ENCODE measurements at places on chromosomes 16 and 17.

- no peak for DNase-seq
- H3K4me1 ChIP-seq = no peaks in the 10 kb centered on the region
- H3K27me3 ChIP-seq = no peaks in the 10 kb centered on the region
- H3K27ac ChIP-seq = no peak overlapping the region
- H3K36me3 ChIP-seq = no peaks in the 10 kb centered on the region
- no peak overlapping the region for H3K4me3 ChIP-seq
These were observed 626.1 kb downstream of the HS3ST4 start for GRCh38 chr16:26317885-26318284.

- no peaks in the 10 kb centered on the region for H3K27me3 ChIP-seq
- peak; percentile 25 for DNase-seq
- no peak overlapping the region for H3K4me3 ChIP-seq
- peaks cover 2% of the 10 kb centered on the region for H3K36me3 ChIP-seq
- H3K27ac ChIP-seq = no peak overlapping the region
These were observed 20.5 kb downstream of the CDC42EP4 start for GRCh38 chr17:73291260-73291801.

DNA sequence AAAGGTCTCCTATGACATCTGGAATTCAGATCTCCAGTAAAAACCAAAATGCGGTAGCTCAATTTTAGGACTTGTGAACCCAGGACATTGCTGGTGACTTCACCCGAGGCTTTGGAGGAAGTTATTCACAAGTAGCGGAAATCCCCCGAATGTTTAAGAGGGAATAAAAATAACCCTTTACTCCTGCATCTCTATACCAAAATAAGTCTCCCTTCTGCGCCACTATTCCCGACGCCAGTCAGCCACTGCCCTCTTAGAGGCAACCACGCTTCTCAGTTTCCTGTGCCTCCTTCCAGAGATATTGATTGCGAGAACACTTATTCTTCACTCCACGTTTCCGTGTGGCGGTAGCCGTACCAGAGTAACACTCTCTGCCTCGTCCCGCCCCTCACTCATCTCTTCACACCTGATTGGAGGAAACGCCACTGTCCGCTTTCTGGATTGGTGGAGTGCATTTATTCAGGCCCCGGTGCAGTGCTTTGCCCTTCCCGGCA, 27.4 kb downstream of the EMP2 start:
- H3K36me3 ChIP-seq = peaks cover 15% of the 10 kb centered on the region
- no peaks in the 10 kb centered on the region for H3K27me3 ChIP-seq
- peak; percentile 84 for DNase-seq
- H3K4me3 ChIP-seq = no peak overlapping the region

DNA sequence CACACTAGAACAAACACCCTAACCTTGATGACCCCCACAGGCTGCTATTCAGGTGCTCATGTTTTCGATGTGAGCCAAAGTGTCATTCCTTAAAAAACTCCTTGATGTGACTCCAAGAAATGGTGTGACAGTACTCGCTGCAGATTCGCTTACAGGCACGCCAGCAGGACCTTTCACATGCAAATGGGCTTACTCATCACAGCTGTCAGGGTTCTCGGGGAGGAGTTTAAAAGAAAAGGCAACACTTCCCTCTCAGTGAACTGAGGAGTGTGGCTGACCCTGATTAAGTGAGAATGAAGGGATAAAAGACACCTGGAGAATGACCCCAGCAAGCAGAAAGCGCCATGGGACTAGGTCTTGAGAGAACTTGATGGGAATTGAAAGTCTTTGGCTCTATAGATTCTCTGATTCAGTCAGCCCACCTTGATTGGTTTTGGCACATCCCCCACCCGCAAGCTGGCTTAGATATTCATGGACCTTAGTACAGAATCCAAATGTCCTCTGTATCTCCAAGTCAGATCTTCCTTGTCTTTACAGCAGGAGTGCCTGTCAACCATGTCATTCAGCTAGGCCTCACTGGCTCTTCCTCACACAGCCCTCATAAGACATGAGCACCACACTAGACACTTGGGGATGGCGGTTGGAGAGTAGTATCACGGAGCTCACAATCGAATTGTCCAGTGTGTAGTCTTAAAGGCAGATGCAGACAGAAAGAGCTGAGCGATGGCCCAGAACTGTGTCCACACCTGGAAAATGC, 82.6 kb downstream of the HIC1 start:
- H3K36me3 ChIP-seq = no peaks in the 10 kb centered on the region
- H3K27me3 ChIP-seq = no peaks in the 10 kb centered on the region
- no peak overlapping the region for H3K27ac ChIP-seq
- DNase-seq = peak; percentile 93
- H3K4me3 ChIP-seq = peak overlapping the region; percentile 8

DNA sequence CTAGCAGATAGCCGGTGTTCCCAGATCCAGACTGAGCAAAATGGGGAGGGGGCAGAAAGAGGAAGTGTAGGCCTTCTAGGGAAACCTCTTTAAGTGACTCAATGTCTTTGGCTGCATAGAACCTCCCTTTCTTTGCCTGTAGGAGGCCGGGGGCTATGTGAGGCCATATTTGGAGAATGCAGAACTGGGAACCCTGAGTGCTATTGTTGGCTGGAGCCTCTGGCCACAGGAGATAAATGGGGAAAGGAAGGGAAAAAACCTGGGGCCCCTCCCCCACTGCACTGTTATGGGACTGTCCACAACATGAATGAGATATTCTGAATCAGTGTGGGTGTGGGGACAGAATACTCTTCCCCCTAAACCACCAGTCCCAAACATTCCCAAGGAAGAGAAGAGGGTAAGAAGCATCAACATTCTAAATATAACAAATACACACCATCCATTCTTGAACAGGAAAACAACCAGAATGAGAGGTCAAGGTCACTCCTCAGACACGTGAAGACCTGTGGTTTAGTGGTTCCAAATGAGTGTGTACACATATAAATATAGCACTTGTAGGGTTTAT, 2.4 kb downstream of the VPS25 start:
- peak overlapping the region; percentile 100 for H3K4me3 ChIP-seq
- peaks cover 4% of the 10 kb centered on the region for H3K36me3 ChIP-seq
- H3K27ac ChIP-seq = no peak overlapping the region
- H3K4me1 ChIP-seq = no peaks in the 10 kb centered on the region

DNA sequence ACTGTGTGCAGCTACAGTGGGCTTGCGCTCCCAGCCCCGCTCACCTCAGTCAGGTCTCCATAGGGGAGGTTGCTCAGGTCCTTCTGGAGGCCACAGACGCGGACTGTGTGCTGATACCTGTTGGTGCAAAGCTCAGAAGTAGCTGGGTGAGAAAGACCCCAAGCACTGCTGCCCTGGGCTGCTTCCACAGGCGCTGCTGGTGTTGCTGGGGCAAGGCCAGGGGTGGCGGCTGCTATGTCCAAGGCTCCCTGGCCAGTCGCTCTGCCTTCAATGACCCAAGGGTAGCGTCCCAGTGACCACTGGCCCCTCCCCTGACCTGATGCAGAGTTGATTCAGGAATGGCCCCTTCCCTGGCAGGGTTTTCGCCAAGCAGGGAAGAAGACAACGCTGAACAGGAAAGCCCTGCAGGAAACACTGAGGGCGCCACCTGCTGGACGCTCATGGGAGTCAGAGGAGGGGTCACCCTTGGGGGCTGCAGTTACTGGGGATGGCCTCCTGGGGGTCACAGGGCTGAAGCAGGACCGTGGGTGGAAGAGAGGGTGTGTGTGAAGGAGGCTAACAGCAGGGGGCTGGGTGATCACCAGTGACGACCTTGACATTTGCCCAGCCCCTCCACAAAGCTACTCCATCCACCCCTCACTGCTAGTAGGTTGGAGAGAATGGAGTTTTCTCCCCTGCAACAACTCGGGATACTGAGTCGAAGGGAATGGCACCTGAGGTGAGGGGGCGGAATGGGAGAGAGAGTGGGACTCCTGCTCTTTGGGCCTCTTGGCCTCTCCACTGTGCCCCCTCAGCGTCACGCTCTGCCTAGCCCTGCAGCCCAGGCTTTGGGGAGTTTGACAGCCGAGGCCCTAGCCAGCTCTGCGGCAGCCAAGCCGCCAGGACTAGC, 38.3 kb downstream of the ABCC12 start:
- H3K36me3 ChIP-seq = no peaks in the 10 kb centered on the region
- H3K4me3 ChIP-seq = no peak overlapping the region
- H3K27ac ChIP-seq = no peak overlapping the region
- no peaks in the 10 kb centered on the region for H3K27me3 ChIP-seq
- H3K4me1 ChIP-seq = no peaks in the 10 kb centered on the region

- H3K4me3 ChIP-seq = no peak overlapping the region
- H3K27me3 ChIP-seq = peaks cover 4% of the 10 kb centered on the region
- peaks cover 3% of the 10 kb centered on the region for H3K4me1 ChIP-seq
- H3K36me3 ChIP-seq = no peaks in the 10 kb centered on the region
- DNase-seq = peak; percentile 48
- H3K27ac ChIP-seq = no peak overlapping the region
These were observed 112.1 kb downstream of the SNX11 start for GRCh38 chr17:48219617-48220016.

DNA sequence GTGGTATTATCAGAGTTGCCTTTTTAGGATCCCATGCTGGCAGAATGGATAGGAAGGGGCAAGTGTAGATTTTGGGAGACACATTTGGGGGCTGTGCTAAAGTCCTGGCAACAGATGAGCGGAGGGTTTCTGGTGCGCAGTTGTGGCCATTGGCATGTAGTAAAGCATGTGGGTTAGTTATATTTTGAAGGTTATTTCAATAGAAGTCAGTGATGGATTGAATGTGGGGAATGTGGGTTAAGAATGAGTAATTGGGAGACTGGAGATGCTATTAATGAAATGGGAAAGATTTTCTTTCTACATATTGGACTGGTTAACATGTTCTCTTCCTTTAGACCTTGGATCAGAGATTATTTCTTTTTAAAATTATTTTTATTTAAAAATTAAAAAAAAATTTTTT, 10.0 kb downstream of the DUS2 start:
- no peak overlapping the region for H3K27ac ChIP-seq
- H3K4me1 ChIP-seq = no peaks in the 10 kb centered on the region
- H3K4me3 ChIP-seq = no peak overlapping the region
- H3K36me3 ChIP-seq = peaks cover 4% of the 10 kb centered on the region
- H3K27me3 ChIP-seq = no peaks in the 10 kb centered on the region

GRCh38 chr16:13372421-13372820, 471.0 kb downstream of the SHISA9 start:
- H3K4me1 ChIP-seq = no peaks in the 10 kb centered on the region
- H3K4me3 ChIP-seq = no peak overlapping the region
- peaks cover 8% of the 10 kb centered on the region for H3K36me3 ChIP-seq
- H3K27ac ChIP-seq = no peak overlapping the region
- no peak for DNase-seq
- H3K27me3 ChIP-seq = no peaks in the 10 kb centered on the region

GRCh38 chr17:60510031-60510430, 16.0 kb downstream of the APPBP2 start:
- H3K36me3 ChIP-seq = peaks cover 25% of the 10 kb centered on the region
- no peaks in the 10 kb centered on the region for H3K27me3 ChIP-seq
- DNase-seq = no peak
- no peak overlapping the region for H3K4me3 ChIP-seq
- no peaks in the 10 kb centered on the region for H3K4me1 ChIP-seq

DNA sequence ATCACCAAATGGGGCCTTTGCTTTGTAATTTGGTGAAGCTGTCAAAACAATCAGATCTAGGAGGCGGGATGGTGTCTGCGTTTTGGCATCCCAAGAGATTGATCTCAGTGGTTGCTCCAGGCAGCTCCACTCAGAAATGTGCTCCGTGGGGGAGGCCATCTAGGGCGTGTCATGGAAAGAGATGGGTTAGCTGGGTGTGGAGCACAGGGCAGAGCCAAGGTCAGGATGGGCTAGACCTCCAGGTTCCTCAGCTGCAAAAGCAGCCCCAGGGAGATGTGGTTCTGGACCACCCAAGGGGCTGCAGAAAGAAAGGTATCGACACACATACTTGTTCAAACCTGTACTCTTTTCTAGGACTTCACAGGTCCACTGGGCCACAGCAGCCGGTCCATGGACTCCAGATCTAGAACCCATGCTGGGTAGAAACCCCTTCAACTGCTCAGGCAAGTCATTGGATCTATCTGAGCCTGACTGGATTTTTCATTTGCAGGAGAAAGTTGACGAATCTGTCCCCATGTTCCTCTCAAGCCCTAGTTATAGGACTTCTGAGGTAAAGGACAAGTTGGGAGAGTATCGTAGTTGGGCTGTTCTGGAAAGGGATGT, 270.2 kb upstream of the RPL38 start:
- no peaks in the 10 kb centered on the region for H3K36me3 ChIP-seq
- H3K27me3 ChIP-seq = no peaks in the 10 kb centered on the region
- no peaks in the 10 kb centered on the region for H3K4me1 ChIP-seq
- H3K4me3 ChIP-seq = no peak overlapping the region
- DNase-seq = no peak
- H3K27ac ChIP-seq = no peak overlapping the region

DNA sequence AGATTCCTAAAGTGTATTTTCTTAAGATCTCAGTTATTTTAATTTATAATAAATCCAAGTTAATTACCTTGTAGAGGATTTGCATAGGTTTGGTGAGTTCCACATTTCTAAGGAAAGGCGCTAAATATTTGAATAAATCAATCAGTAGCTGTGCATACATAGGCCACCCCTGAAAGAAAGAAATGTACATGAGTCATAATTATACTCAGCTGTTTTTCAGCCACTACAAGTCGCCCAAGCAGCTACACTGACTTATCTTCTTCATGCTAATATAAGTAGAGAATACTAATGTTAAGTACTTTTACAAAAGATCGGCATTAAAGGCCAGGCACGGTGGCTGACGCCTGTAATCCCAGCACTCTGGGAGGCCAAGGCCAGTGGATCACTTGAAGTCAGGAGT, 14.9 kb downstream of the SETD6 start:
- no peaks in the 10 kb centered on the region for H3K27me3 ChIP-seq
- H3K4me3 ChIP-seq = no peak overlapping the region
- no peak for DNase-seq

- no peaks in the 10 kb centered on the region for H3K36me3 ChIP-seq
- H3K27me3 ChIP-seq = no peaks in the 10 kb centered on the region
- H3K4me3 ChIP-seq = no peak overlapping the region
- H3K27ac ChIP-seq = no peak overlapping the region
These were observed 55.6 kb upstream of the ALOX12 start for GRCh38 chr17:6940186-6940649.

DNA sequence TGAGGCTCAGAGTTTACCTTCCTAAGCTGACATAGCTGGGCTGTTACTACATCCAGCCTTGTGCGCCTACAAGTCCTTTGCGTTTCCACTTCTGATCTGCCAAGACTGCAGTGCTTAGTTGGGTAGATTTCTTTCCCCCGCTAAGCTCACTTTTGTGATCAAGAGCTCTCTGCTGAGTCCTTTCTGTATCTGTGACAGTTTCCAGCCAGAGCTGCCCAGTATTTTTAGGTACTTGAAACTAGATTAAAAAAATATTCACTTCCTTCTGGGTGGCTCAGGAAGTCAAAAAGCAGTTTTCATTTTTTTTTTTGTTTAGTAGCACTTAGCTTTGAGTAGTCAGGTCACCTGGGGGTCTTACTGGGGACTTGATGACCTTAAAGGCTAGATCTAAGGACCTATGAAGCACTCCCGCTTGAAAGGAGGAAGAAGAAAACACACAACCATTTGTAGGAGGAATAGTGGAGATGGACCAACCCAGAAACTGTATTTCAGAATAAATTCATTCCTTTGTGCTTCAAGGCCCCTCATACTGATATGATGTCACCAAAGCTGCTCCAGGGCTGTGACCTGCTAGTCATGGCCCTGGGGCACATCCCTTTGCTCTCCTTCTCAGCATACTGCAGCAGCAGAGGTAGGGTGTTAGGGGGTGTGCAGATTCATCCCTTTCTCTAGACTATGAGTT, 75.6 kb upstream of the HNF1B start:
- no peaks in the 10 kb centered on the region for H3K27me3 ChIP-seq
- no peak overlapping the region for H3K27ac ChIP-seq
- no peaks in the 10 kb centered on the region for H3K36me3 ChIP-seq
- no peaks in the 10 kb centered on the region for H3K4me1 ChIP-seq

Measured in H9 (cell line).